ENCODE measurements at places on chromosomes 6 and 20.

- DNase-seq = no peak
Observed at GRCh38 chr6:2085657-2086056, 159.7 kb downstream of the GMDS start.

GRCh38 chr20:1472556-1473245, 6.1 kb upstream of the NSFL1C start:
- no peak for DNase-seq

DNA sequence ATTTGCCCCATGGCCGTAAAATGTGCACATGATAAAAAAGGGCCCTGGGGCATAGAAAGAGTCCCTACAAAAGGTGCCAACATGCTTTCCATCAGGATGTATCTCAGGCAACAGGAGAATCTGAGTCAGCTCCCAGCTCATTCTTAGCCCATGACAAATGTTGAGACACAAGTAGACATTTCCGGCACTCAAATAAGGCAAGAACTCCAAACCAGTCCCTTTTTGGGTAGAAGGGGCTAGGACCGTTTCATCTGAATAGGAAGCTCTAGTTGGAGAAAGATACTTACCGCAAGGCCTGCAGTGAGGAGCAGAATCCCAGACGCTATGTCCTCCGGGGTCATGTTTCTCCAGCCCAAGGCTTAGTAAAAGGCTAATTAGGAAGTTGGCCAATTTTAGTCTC, 261.0 kb upstream of the RIN2 start:
- DNase-seq = no peak

DNA sequence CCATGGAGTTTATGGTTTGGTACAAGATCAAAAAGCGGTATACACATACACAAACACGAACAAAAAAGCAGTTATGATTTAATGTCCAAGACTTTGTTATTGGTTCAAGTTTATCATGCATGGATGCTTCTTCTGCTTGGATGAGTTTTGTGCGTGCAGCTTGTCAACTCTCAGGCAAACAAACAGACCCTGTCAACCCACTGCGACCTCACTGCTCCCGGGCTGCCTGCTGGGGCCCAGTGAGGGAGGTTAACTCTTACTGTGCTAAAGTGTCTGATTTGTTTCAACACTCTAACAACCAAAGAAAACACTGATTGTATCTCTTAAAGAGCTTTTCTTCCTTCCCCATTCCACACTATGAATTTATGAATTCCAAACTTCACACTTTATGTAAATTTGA, 26.8 kb upstream of the DDR1 start:
- DNase-seq = no peak
